MCF 10A (cell line): ENCODE measurements at places on chromosomes 7 and 10.
A peak's percentile ranks its signal among the peaks of the same experiment; 100 is the strongest.

- H3K4me1 ChIP-seq = no peaks in the 10 kb centered on the region
- H3K4me3 ChIP-seq = no peak overlapping the region
Observed at GRCh38 chr7:156019776-156020565, 207.7 kb upstream of the SHH start.

GRCh38 chr10:86401588-86402282, 35.1 kb upstream of the GRID1 start:
- H3K27me3 ChIP-seq = peaks cover 15% of the 10 kb centered on the region
- DNase-seq = no peak
- H3K4me3 ChIP-seq = peak overlapping the region; percentile 74
- H3K36me3 ChIP-seq = no peaks in the 10 kb centered on the region
- H3K27ac ChIP-seq = no peak overlapping the region
- peaks cover 16% of the 10 kb centered on the region for H3K4me1 ChIP-seq

- no peaks in the 10 kb centered on the region for H3K27me3 ChIP-seq
- no peak overlapping the region for H3K4me3 ChIP-seq
- peaks cover 5% of the 10 kb centered on the region for H3K4me1 ChIP-seq
- H3K27ac ChIP-seq = no peak overlapping the region
Observed at GRCh38 chr10:79431428-79431827, 14.0 kb downstream of the ZCCHC24 start.

DNA sequence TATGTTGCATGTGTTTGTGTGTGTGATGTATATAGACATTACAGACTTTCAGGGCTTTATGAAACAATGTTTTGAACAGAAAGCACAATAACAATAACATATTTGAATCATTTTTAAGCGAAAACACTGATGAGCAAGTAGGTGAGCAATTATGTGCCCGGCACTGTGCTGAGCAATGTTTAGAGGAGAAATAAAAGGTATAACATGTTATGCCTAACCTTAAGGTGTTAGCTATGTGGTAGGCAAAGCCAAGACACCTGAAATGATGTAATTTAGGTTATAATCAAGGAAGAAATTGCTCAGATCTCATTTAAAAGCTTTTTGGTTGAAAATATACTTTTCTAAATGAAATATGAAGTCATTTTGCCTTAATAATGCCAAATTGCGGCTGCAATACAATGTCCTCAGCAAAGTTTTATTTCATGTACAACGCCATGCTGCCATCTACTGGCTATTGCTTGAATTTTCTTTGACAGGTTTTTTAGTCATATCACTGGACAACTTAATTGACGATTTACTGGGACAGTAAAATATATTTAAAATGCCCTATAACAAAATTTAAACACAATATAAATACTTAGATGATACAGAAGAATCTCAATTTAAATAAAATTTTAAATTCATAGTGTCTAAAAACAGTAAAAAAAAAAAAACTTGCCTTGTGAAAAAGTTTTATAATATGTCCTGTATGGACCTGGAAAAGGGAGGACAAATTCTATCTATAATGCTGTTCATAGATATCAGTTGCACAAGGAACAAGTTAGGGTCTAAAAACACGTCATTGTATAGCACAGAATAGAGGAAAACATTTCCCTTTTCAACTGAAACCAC, 131.1 kb upstream of the CDK1 start:
- DNase-seq = peak; percentile 76
- H3K4me1 ChIP-seq = no peaks in the 10 kb centered on the region
- H3K27me3 ChIP-seq = no peaks in the 10 kb centered on the region
- H3K36me3 ChIP-seq = no peaks in the 10 kb centered on the region
- no peak overlapping the region for H3K4me3 ChIP-seq

DNA sequence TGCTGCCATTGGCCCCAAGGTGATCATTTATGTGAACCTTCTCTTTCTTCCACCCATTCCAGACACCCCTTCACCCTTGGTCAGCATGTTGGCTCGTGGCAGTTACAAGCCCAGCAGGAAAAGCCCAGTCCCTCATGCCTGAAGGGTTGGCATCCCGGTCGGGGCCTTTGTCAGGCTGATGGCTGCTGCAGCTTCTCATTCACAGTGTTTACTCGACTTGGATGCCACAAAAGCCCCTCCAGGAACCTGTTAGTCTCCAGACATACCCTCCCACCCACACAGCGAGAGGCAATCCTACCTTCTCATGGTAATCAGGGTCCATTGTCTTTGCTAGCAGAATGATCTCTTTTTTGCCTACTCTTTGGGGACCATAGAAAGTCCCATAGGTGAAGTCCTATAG, 200.8 kb upstream of the PFKP start:
- H3K27me3 ChIP-seq = peaks cover 83% of the 10 kb centered on the region
- H3K36me3 ChIP-seq = no peaks in the 10 kb centered on the region
- H3K27ac ChIP-seq = no peak overlapping the region
- DNase-seq = no peak
- no peak overlapping the region for H3K4me3 ChIP-seq
